ENCODE measurements at places on chromosomes 6 and 20. TPM values are rescaled to one million over a fixed set of nuclear protein-coding genes. Genes with fewer than 3 reads are reported as not detected.

GRCh38 chr20:49835031-49835430 lies 22.4 kb downstream of the SLC9A8 start:
- H3K4me3 ChIP-seq = no peak overlapping the region
- DNase-seq = no peak
- peaks cover 18% of the 10 kb centered on the region for H3K36me3 ChIP-seq
- no peak overlapping the region for H3K27ac ChIP-seq

DNA sequence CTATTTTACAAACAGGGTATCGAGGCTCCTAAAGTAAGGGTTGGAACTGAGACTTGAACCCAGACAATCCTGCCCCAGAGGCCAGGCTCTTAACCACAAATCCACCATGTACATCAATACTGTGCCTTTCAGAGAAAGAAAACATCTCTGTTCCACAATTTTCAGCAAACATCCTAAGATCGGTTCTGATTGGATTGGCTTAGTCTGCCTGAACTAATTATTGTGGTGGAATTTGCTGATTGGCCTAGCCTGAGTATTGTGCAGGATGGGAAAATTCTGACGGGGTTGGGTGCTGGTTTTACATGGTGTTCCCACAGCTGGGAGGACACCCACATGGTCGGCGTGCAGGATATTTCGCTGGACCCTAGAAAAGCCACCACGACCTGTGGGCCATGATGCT lies at the start of gene CLPSL1:
Gene CLPSL1, plus strand, starts transcription at position 301 of the 400 bp plus-strand sequence. Its CDS starts 92 bp downstream, at position 393.
- DNase-seq = no peak
- peaks cover 9% of the 10 kb centered on the region for H3K4me1 ChIP-seq
- no peak within 1 kb of the TSS for H3K4me3 ChIP-seq
- peaks cover 9% of the 10 kb centered on the region for H3K27me3 ChIP-seq
- no peaks in the 10 kb centered on the region for H3K36me3 ChIP-seq

DNA sequence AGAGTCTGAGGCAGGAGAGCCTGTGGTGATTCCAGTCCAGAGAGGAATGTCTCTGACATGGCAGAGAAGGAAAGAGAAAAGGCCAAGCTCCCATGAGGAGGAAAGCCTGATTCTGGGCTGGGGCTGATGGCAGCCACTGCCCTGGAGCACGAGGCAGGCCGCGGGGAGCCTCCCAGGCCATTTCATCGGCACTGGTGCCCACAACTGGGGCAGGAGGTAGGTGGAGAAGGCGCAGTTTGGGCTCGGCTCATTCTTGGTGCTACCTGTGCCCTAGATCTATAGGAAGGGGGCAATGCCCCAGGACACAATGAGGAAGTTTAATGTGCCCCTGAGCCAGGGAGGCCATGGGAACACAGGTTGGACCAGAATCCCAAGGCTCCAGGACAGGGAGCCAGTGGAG lies 2.6 kb upstream of the TREML1 start:
- no peak overlapping the region for H3K27ac ChIP-seq
- DNase-seq = peak; percentile 74
- no peaks in the 10 kb centered on the region for H3K27me3 ChIP-seq
- peaks cover 8% of the 10 kb centered on the region for H3K4me1 ChIP-seq
- H3K4me3 ChIP-seq = no peak overlapping the region

- H3K27ac ChIP-seq = no peak overlapping the region
- H3K36me3 ChIP-seq = no peaks in the 10 kb centered on the region
Measured at GRCh38 chr6:118029967-118030366, 122.9 kb downstream of the SLC35F1 start.

DNA sequence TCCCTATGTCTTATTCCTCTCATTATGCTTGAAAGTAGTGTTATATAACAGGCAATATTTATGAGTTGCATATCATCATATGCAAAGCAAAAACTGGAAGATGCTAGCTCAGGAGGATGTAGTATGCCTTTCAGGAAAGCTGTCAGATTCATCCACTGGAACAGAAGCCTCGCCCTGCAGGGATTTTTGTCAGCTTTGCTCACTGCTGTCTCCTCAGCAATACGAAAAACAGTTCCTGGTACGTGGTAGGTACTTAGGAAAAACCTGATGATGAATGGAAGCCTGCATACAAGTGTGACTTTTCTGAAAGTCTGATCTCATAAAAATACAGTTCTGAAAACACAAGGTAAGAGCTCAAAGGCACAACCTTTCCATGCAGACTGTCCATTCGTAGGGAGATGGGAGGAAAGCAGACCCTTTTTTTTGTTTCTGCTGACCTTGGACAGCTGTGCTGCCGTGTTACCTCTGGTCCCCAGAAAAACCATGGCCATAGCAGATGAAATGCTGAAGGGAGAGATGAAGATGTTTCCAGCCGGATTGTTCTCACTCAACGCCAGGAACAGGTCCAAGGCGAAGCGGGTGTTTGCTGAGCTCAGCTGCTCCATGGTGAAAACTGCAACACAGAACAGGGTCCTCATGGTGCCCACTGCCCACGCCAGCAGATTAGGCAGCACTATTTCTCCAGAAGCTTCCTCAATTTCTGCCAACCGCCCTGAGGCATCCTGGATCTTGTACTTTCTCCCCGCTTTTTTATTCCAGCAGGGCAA lies 1.5 kb downstream of the SERPINB1 start:
- H3K27ac ChIP-seq = peak overlapping the region; percentile 97
- peaks cover 45% of the 10 kb centered on the region for H3K4me1 ChIP-seq
- DNase-seq = peak; percentile 87
- H3K4me3 ChIP-seq = peak overlapping the region; percentile 71
- H3K36me3 ChIP-seq = peaks cover 27% of the 10 kb centered on the region
- no peaks in the 10 kb centered on the region for H3K27me3 ChIP-seq

GRCh38 chr6:35081426-35081851 lies 59.7 kb downstream of the TCP11 start:
- H3K4me1 ChIP-seq = peaks cover 51% of the 10 kb centered on the region
- H3K36me3 ChIP-seq = peaks cover 100% of the 10 kb centered on the region
- no peaks in the 10 kb centered on the region for H3K27me3 ChIP-seq
- no peak overlapping the region for H3K4me3 ChIP-seq
- H3K27ac ChIP-seq = peak overlapping the region; percentile 59
- no peak for DNase-seq

DNA sequence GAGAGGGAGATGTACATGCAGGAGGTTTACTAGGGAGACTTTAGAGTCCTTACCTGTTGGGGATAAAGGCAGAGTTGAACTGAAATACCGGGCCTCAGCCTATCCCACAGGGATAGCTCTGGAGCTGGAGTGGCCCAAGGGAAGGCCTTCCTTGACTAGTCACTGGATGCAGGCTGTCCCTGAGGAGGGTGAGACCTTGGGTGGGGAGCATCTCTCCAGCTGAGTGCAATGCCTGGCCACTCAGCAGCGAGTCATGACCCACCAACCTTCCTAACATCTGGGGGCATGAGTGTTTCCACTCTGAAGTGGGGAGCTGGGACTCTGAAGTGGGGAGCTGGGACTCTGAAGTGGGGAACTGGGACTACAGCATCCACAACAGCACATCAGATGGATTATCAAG lies 46.1 kb upstream of the ENPP5 start:
- H3K4me3 ChIP-seq = no peak overlapping the region
- H3K27me3 ChIP-seq = no peaks in the 10 kb centered on the region
- H3K27ac ChIP-seq = no peak overlapping the region
- H3K4me1 ChIP-seq = peaks cover 19% of the 10 kb centered on the region

GRCh38 chr20:11891776-11892545 lies 25.7 kb upstream of the BTBD3 start:
- no peaks in the 10 kb centered on the region for H3K36me3 ChIP-seq
- no peak for DNase-seq
- H3K27ac ChIP-seq = peak overlapping the region; percentile 94
- peak overlapping the region; percentile 88 for H3K4me3 ChIP-seq
- H3K4me1 ChIP-seq = peaks cover 42% of the 10 kb centered on the region

DNA sequence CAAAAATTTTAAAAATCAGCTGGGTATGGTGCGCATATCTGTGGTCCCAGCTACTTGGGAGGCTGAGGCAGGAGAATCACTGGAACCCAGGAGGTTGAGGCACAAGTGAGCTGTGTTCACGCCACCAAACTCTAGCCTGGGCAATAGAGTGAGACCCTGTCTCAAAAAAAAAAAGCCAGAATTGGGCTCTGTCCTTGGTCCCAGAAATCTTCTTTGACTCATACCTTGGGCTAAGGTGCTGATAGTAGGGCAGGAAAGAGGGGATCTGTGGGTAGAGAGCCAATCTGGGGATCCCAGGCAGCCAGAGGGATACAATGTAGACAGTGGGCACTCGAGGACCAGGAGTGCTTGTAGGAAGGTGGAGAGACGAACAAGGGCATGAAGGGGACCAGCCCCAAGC lies 13.3 kb downstream of the ETV7 start:
- H3K4me3 ChIP-seq = no peak overlapping the region
- DNase-seq = no peak
- H3K27ac ChIP-seq = no peak overlapping the region
- H3K36me3 ChIP-seq = no peaks in the 10 kb centered on the region
- H3K4me1 ChIP-seq = no peaks in the 10 kb centered on the region

GRCh38 chr6:25103603-25104002 lies 167.8 kb upstream of the RIPOR2 start:
- no peak for DNase-seq
- peaks cover 31% of the 10 kb centered on the region for H3K36me3 ChIP-seq
- no peaks in the 10 kb centered on the region for H3K27me3 ChIP-seq
- H3K4me1 ChIP-seq = no peaks in the 10 kb centered on the region

GRCh38 chr20:41329435-41330342 lies 10.9 kb upstream of the LPIN3 start:
- H3K4me1 ChIP-seq = peaks cover 25% of the 10 kb centered on the region
- no peaks in the 10 kb centered on the region for H3K36me3 ChIP-seq
- H3K27ac ChIP-seq = peak overlapping the region; percentile 85
- H3K27me3 ChIP-seq = no peaks in the 10 kb centered on the region
- no peak for DNase-seq
- peak overlapping the region; percentile 6 for H3K4me3 ChIP-seq

DNA sequence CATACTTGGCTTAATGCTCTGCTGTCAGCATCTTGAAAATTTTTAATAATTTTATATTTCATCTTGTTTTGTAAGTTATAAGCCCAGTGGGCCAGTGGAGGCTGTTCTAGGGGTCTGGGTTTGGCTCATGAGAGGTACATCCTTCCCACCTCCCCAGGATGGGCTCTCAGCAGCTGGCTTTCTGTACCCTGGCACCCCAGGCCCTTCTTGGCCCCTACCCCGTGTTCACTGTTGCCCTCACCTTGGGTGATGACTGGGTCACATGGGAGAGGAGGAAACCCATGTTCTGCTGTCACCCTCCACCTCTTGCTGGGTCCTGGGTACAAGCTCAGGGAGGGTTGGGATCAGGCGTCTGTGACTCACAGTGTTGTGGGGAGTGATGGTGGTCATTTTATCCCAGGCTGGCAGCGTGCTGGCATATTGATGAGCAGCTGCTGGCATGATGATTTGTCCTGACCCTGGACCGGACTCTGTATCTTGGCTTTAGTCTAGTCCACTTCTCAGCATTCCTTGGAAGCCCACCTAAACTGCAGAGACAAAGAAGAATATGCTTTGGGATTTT lies 34.6 kb downstream of the SLC16A10 start:
- no peak overlapping the region for H3K27ac ChIP-seq
- DNase-seq = no peak
- H3K4me1 ChIP-seq = no peaks in the 10 kb centered on the region

DNA sequence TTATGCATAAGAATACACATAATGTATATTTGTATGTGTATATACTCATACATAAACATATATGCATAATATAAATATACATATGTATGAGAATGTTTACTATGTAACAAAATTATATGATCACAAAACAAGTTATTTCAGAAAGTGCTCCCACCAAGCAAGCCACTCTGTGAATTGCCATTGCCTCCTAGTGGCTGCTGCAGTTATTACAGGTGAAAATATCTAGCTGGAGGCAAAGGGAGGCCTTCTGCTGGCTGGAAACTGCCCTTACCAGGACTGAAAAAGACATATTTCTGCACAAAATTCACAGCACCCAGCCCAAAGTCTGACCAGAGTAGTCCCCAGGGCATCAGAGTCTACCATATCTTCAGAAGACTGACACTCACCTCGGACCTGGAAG lies 14.4 kb upstream of the ADAM33 start:
- no peaks in the 10 kb centered on the region for H3K36me3 ChIP-seq
- H3K27me3 ChIP-seq = no peaks in the 10 kb centered on the region
- H3K27ac ChIP-seq = no peak overlapping the region
- H3K4me3 ChIP-seq = no peak overlapping the region
- DNase-seq = no peak
- no peaks in the 10 kb centered on the region for H3K4me1 ChIP-seq

DNA sequence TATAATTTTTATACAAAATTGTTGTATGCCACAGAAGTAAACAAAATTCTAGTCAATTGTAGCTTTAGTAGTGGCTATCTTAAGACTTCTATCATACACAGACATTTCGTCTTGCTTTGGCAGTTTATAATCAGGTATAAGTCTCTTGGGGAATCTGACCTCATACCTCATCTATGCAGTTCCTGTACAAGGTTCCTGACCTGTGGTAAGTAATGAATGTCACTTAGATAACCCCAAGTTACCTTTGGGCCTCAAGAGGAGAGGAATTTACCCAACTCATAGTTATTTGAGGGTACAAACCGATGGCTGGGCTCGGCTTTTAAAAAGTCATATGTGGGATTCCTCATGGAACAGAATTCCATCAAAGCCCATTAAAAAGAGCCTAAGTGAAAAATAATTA lies 58.8 kb upstream of the UNC93A start:
- no peak overlapping the region for H3K27ac ChIP-seq
- no peak for DNase-seq
- no peaks in the 10 kb centered on the region for H3K36me3 ChIP-seq
- no peak overlapping the region for H3K4me3 ChIP-seq

DNA sequence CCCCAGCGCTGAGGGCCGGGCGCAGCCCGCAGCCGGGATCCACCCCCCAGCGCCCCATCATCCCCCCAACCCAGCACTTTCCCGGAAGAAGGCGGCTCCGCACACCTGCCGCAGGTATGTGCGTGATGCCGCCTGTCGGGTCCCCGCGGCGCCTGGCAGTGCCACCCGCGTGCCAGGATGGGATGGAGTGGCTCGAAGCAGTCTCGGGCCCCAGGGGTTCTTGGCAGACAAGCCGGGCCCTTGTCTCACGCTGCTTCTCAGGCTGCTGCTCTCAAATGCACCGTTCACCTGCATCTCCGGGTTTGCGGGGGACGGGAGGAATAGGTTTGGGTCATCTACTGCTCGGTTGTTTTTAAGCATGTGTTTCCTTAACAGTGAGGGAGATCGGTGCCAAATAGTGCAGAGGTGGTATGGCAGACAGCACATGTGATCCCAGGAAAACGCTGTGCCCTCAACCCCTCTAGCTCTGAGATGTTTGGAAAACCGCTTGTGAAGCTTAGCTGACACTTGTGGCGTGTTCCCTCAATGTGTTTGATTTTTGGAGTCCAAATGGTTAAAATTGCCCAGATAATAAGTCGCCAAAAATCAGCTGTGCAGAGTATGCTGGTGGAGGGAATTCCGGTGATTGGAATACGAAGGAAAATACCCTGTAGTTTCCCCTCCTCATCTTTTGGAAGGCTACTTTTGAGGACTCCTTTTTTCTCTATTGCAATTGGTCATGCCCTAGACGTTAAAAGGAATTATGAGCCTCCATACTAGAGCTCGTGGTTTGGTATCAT lies 926 bp downstream of the MYLIP start:
- peaks cover 5% of the 10 kb centered on the region for H3K27me3 ChIP-seq
- DNase-seq = no peak
- no peaks in the 10 kb centered on the region for H3K36me3 ChIP-seq
- H3K27ac ChIP-seq = peak overlapping the region; percentile 94
- peak overlapping the region; percentile 99 for H3K4me3 ChIP-seq

Gene MOXD1
- total RNA-seq = 14.2 TPM

Gene TGM2
- total RNA-seq = 222 TPM

Gene GHRH
- not detected for total RNA-seq

Gene PTK6
- 0.17 TPM for total RNA-seq

Gene DDAH2
- 92.9 TPM for total RNA-seq

Gene PTPRT
- not detected for total RNA-seq

Gene LAMA2
- total RNA-seq = 115 TPM

Gene MAFB
- total RNA-seq = 34.6 TPM

Gene CAP2
- 55.2 TPM for total RNA-seq

Gene ACTR5
- total RNA-seq = 8.4 TPM

Gene OR2J3
- not detected for total RNA-seq

Gene TAP2
- total RNA-seq = 11.2 TPM

Gene OPN5
- not detected for total RNA-seq

Measured in esophagus muscularis mucosa (tissue), 4 donors.